ENCODE measurements at places on chromosomes 5 and 9. TPM values are rescaled to one million over a fixed set of nuclear protein-coding genes. Genes with fewer than 3 reads are reported as not detected.

- H3K36me3 ChIP-seq = peaks cover 12% of the 10 kb centered on the region
- no peaks in the 10 kb centered on the region for H3K27me3 ChIP-seq
- no peak for DNase-seq
- no peaks in the 10 kb centered on the region for H3K4me1 ChIP-seq
- H3K4me3 ChIP-seq = no peak overlapping the region
- no peak overlapping the region for H3K27ac ChIP-seq
Measured at GRCh38 chr5:139043157-139043905, 154.8 kb downstream of the SIL1 start.

- no peaks in the 10 kb centered on the region for H3K36me3 ChIP-seq
- no peak overlapping the region for H3K4me3 ChIP-seq
- DNase-seq = no peak
- H3K4me1 ChIP-seq = no peaks in the 10 kb centered on the region
- H3K27ac ChIP-seq = no peak overlapping the region
- no peaks in the 10 kb centered on the region for H3K27me3 ChIP-seq
Measured at GRCh38 chr9:134955156-134955555, 37.4 kb upstream of the FCN1 start.

DNA sequence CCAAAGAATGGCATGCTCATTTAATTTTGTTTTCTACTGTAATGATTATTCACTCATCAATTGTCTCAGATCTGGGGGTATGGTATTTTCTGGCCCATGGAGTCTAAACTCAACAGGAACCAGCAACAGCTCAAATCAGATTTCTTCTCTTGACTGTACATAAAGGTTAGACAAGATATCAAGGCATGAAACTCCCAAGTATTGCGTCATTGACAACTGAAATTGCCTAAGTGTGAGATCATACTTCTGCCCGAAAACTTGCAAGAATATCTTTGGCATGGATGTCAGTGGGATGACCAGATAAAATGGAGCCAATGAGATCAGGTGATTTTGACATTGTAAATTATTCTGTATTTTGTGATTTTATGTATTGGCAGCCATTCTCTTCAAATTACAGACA, 141.7 kb upstream of the STK32A start:
- H3K36me3 ChIP-seq = no peaks in the 10 kb centered on the region
- no peak overlapping the region for H3K27ac ChIP-seq
- no peak for DNase-seq
- peaks cover 2% of the 10 kb centered on the region for H3K27me3 ChIP-seq
- no peaks in the 10 kb centered on the region for H3K4me1 ChIP-seq
- H3K4me3 ChIP-seq = no peak overlapping the region

- H3K27ac ChIP-seq = peak overlapping the region; percentile 18
- no peak for DNase-seq
- peaks cover 68% of the 10 kb centered on the region for H3K4me1 ChIP-seq
- H3K4me3 ChIP-seq = no peak overlapping the region
- H3K36me3 ChIP-seq = peaks cover 14% of the 10 kb centered on the region
Measured at GRCh38 chr5:40491644-40492043, 188.1 kb upstream of the PTGER4 start.

DNA sequence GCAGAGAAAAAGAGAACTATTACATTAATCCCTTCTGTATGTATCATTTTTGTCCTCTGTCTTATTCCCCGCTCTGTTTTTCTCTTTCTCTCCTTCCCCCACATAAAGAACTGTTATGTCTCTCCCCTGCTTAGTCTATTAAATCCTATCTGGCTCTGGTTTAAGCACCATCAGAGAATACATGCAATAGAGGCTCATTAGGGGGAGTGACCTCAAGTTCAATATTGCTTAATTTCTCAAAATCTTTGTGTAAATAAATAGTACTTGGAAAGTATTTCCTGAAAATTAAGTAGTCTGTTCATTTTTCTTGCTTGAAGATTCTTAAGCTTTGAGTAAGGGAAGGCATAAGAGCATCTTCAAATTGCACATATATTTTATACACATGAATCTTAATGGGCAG, 41.2 kb upstream of the FAM174A start:
- H3K4me1 ChIP-seq = no peaks in the 10 kb centered on the region
- H3K4me3 ChIP-seq = no peak overlapping the region
- H3K27me3 ChIP-seq = no peaks in the 10 kb centered on the region
- peaks cover 4% of the 10 kb centered on the region for H3K36me3 ChIP-seq
- DNase-seq = no peak
- no peak overlapping the region for H3K27ac ChIP-seq

GRCh38 chr5:135124128-135124527, 90.1 kb upstream of the PITX1 start:
- H3K27ac ChIP-seq = no peak overlapping the region
- no peaks in the 10 kb centered on the region for H3K36me3 ChIP-seq
- DNase-seq = no peak
- H3K4me3 ChIP-seq = no peak overlapping the region
- peaks cover 2% of the 10 kb centered on the region for H3K27me3 ChIP-seq
- H3K4me1 ChIP-seq = no peaks in the 10 kb centered on the region

DNA sequence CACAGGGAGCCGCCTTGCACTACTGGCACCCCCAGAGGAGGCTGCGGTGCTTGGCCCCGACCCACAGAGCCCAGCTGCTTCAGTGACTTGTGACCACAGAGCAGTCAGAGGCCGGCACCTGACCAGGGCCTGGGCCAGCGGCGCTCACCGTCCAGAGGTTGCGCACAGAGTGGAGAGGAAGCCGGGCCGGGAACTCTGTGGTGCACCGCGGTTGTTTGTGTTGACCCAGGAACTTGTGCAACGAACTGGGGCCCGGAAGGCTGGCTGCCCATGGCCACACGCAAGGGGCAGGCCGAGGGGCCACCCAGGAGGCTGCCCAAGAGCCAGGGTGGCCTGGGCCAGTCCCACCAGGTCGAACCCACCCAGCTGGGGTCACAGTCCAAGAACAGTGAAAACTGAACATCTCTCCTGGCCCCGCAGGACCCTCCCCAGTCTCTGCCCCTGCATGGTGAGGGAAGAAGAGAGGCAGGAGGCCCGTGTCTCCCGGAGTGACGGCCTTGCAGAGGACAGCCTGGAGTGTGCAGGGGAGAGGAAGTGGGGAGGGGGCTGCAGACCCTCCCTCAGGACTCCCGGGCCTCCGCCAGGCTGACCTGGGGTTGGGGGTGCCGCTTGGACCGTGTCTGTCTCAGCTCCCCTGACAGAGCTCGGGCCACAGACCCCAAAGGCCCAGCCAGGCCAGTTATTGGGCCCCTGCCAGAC, 42.8 kb upstream of the EGFL7 start:
- no peaks in the 10 kb centered on the region for H3K27me3 ChIP-seq
- H3K36me3 ChIP-seq = no peaks in the 10 kb centered on the region
- no peak overlapping the region for H3K27ac ChIP-seq
- no peak for DNase-seq

GRCh38 chr5:91118354-91118753, 264.8 kb downstream of the ARRDC3 start:
- H3K36me3 ChIP-seq = no peaks in the 10 kb centered on the region
- no peaks in the 10 kb centered on the region for H3K27me3 ChIP-seq
- H3K4me1 ChIP-seq = no peaks in the 10 kb centered on the region
- H3K27ac ChIP-seq = no peak overlapping the region
- no peak overlapping the region for H3K4me3 ChIP-seq

GRCh38 chr9:38269775-38270174, 122.7 kb upstream of the ALDH1B1 start:
- no peak for DNase-seq
- H3K4me3 ChIP-seq = no peak overlapping the region
- peaks cover 4% of the 10 kb centered on the region for H3K36me3 ChIP-seq
- no peaks in the 10 kb centered on the region for H3K27me3 ChIP-seq

DNA sequence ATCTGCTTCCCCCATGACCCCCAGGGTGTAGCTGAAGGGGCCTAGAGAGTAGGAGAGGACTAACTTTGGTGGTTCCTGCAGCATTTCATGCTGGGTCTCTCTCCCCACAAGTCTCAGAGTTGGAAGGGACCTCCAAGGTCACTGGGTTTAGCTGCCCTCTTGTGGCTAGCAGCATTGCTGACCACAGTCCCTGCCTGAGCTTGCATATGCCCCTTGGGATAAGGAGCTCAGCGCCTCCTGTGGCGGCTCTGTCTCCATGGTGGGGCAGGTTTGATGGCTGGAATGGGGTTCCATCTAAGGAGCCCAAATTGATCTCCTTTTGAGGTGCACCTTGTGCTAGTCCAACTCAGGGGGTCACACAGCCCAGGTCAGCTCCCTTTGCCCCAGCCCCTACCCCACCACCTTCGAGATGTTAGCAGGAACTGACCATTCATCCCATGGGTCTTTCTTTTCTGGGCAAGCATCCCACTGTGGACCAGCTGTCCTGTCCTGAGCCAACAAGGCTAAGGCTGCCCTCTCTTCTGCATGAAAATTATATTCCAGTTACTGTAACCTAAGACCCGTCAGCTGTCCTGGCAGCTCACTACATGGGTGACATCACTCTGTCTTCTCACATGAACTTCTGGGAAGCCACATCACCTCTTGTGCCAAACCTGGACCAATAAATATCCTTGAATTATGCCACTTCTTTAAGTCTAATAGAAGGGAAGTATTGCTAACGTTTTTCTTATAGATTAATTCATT, 196.2 kb downstream of the HSPA4 start:
- H3K36me3 ChIP-seq = no peaks in the 10 kb centered on the region
- H3K27me3 ChIP-seq = no peaks in the 10 kb centered on the region
- peaks cover 13% of the 10 kb centered on the region for H3K4me1 ChIP-seq
- no peak for DNase-seq

DNA sequence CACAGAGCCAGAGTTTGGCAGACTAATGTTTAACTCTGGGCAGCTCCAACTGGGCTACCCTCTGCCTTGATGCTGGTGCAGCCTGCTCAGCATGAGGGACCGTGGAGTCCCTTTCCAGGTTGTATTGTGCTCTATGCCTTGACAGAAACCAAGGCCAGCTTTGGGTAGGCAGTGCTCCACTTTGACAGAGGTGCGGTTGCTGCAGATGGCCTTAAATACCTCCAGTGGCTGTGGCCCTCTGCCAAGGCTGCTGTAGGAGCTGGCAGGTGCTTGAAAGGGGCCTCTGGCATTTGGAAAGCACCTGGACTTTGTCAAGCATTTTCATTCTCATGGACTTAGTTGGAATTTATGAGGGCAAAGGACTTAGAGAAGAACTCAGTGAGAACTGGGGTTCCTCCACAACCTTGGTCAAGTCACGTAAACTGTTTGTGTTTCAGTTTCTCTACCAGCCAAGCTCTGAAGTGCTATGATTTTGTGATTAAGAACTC, 249.7 kb upstream of the ZNF462 start:
- no peak overlapping the region for H3K27ac ChIP-seq
- no peak for DNase-seq
- no peaks in the 10 kb centered on the region for H3K27me3 ChIP-seq
- no peak overlapping the region for H3K4me3 ChIP-seq

DNA sequence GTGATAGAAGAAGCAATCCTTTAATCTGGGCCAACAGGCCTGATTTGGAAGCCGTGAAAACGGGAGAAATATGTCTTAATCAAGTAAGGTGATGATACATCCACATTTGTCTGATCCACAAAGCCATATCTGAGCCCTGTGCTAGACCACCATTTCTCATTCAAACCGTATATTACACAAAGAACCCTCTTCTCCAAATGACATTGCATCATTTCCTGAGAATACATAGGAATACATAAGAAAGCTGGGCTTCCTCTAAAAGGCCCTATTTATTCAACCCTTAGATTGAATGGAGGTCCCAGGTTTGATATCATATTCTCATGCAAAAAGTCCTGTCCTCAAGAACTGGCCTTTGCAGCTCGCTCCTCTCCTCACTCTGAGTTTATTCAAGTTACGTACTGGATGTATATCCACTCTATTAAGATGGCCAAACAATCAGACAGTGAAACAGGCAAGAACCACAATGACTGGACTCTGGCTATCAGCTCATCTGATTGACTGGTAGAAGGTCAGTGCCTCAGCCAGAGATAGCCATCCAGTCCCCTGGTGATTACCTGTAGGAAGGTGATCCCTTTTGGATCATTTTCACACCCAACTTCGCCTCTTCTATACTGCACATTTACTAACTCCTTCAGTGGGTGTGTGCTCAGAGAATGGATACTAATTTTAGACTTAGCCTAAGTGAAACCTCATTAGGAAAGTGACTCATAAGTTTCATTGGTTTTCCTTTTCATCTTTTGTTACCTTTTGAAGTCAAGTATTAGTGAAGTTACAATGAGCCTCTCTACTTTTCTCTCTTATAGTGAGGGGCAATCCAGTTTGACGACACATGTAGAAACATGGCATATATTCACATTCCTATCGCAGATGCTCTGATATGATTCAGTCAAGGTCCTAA, 167.6 kb upstream of the WWC1 start:
- no peaks in the 10 kb centered on the region for H3K36me3 ChIP-seq
- H3K4me1 ChIP-seq = peaks cover 6% of the 10 kb centered on the region
- H3K27me3 ChIP-seq = no peaks in the 10 kb centered on the region
- no peak for DNase-seq

GRCh38 chr5:156800929-156801328, 49.2 kb upstream of the PPP1R2B start:
- no peak overlapping the region for H3K27ac ChIP-seq
- peaks cover 9% of the 10 kb centered on the region for H3K27me3 ChIP-seq
- no peak overlapping the region for H3K4me3 ChIP-seq

DNA sequence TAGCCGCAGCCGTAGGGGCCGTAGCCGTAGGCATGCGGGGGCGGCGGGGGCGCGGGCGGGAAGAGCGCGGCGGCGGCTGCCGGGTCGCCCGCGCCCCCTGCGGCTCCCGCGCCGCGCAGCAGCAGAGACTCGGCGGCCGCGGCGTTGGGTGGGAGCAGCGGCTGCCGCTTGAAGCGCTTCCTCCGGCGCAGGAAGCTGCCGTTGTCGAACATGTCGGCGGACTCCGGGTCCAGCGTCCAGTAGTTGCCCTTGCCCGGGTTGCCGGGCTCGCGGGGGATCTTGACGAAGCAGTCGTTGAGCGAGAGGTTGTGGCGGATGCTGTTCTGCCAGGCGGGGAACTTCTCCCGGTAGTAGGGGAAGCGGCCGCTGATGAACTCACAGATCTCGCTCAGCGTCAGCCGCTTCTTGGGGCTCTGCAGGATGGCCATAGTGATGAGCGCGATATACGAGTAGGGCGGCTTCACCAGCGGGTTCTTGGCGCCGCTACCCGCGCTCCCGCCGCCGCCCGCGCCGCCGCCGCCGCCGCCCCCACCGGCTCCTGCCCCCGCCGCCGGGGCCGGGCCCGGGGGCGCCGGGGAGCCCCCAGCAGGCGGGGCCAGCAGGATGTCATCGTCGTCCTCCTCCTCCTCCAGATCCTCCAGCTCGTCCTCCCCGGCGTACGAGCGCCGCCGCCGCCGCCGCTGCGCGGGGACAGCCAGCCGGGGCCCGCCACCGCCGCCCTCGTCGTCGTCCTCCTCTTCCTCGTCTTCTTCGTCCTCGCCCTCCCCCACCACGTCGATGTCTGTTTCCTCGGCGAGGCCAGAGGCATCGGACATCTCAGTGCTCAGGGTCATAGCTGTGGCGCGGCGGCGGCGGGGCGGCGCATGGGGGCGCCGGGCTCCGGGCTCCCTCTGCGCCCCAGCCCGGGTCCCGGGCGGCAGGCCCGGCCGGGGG, 781 bp downstream of the FOXD1 start:
- H3K4me1 ChIP-seq = peaks cover 15% of the 10 kb centered on the region
- peaks cover 69% of the 10 kb centered on the region for H3K27me3 ChIP-seq
- peaks cover 3% of the 10 kb centered on the region for H3K36me3 ChIP-seq
- DNase-seq = peak; percentile 63

Gene TRIM36
- total RNA-seq = 0.18 TPM

Gene PCDH1
- not detected for total RNA-seq

Gene FBP2
- total RNA-seq = not detected

Gene OTP
- not detected for total RNA-seq

Gene TSSK1B
- not detected for total RNA-seq

Gene ECM2
- not detected for total RNA-seq

Gene SET
- total RNA-seq = 749 TPM

Data from activated CD8-positive, alpha-beta T cell treated with anti-CD3 and anti-CD28 coated beads for 36 hours (primary cell).